ENCODE measurements at places on chromosomes 3 and 15. TPM values are rescaled to one million over a fixed set of nuclear protein-coding genes. Genes with fewer than 3 reads are reported as not detected.

Gene NPAP1
- 0.49 TPM for total RNA-seq

Gene CSPG5
- total RNA-seq = 111 TPM

Gene CHRD
- 8.6 TPM for total RNA-seq

Gene SCN11A
- total RNA-seq = 0.25 TPM

Gene HHLA2
- total RNA-seq = not detected

Gene SECISBP2L
- total RNA-seq = 85.6 TPM

Gene GOLGA6D
- under 0.01 TPM for total RNA-seq

Gene ALS2CL
- 1.5 TPM for total RNA-seq

Gene TNFAIP8L3
- total RNA-seq = 1.7 TPM

Measured in temporal lobe (tissue), 4 donors.